T-helper 17 cell (primary cell): ENCODE measurements at places on chromosomes 1 and 21.
A peak's percentile ranks its signal among the peaks of the same experiment; 100 is the strongest.

DNA sequence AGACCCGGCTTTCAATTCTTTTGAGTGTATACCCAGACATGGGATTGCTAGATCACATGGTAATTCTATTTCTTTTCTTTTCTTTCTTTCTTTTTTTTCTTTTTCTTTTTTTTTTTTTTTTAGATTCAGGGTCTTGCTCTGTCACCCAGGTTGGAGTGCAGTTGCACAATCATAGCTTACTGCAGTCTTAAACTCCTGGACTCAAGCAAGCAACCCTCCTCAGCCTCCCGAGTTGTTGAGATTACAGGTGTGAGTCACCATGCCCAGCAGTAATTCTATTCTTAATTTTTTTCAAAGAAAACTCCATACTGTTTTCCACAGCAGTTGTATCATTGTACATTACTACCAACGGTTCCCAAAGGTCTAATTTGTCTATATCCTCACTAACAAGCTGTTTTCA is 13.5 kb upstream of the RNF186 start:
- H3K36me3 ChIP-seq: peaks cover 12% of the 10 kb centered on the region
- DNase-seq: no peak
- no peak overlapping the region for H3K4me3 ChIP-seq
- peaks cover 66% of the 10 kb centered on the region for H3K27me3 ChIP-seq

DNA sequence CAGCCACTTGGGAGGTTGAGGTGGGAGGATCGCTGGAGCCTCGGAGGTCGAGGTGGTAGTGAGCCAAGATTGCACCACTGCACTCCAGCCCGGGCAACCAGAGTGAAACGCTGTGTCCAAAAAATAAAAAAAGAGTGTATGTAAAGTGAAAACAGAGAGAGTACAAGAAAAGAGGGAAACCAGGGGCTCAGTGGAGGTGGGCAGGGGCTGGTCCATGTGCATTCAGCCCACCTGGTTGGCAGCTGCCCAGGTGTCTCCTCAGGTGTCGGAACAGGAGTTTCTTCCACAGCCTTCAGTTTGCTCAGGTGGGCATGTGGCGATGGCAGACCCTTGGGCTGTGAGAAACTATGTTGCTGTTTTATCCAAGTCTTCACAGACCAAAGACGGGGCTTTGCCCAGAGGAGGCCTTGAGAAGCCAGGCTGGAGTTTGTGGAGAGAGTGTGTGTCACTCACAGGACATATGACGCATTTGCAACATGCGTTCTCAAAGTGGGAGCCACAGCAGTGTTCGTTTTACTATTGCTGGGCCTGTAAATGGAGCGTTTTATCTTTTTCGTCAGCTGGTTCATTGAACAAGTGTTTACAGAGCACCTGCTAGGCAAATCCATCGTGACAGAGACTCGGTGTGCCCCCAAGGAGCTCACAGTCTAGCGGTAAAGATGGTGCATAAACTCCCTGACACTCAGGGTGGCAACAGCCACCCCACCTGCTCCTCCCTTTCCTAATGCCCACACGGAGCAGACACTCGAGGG is 22.4 kb upstream of the SAMD11 start:
- no peak overlapping the region for H3K4me3 ChIP-seq
- H3K4me1 ChIP-seq: peaks cover 8% of the 10 kb centered on the region
- H3K36me3 ChIP-seq: no peaks in the 10 kb centered on the region
- no peak overlapping the region for H3K27ac ChIP-seq

DNA sequence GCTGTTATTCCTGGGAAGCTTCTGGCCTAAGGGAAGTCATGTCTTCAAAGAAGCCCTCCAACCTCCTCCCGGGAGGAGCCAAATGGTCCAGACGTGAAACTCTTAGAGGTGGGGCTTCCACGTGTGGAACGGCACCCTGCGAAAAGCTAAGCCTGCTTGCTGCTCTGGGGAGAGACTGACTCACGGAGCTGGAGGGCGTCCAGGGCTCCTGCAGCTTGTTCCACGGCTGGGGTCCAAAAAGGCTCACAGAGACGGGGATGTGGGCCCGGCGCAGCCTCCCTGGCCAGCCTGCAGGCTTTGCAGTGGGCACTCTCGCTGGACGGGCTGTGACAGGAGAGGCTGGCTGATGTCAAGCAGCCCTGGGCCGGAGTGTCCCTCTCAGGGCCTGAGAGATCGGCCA is 105.1 kb downstream of the COLGALT2 start:
- H3K36me3 ChIP-seq: no peaks in the 10 kb centered on the region
- H3K4me1 ChIP-seq: peaks cover 6% of the 10 kb centered on the region
- no peak overlapping the region for H3K4me3 ChIP-seq
- H3K27ac ChIP-seq: no peak overlapping the region

GRCh38 chr1:244322791-244323521 is 128.8 kb downstream of the ADSS2 start:
- no peaks in the 10 kb centered on the region for H3K27me3 ChIP-seq
- H3K4me1 ChIP-seq: peaks cover 29% of the 10 kb centered on the region
- DNase-seq: no peak
- H3K36me3 ChIP-seq: peaks cover 7% of the 10 kb centered on the region
- peak overlapping the region; percentile 41 for H3K4me3 ChIP-seq
- H3K27ac ChIP-seq: peak overlapping the region; percentile 65

- no peak for DNase-seq
- no peaks in the 10 kb centered on the region for H3K36me3 ChIP-seq
- no peak overlapping the region for H3K4me3 ChIP-seq
- H3K27me3 ChIP-seq: no peaks in the 10 kb centered on the region
- no peaks in the 10 kb centered on the region for H3K4me1 ChIP-seq
- H3K27ac ChIP-seq: no peak overlapping the region
These were observed 26.0 kb upstream of the ESRRG start for GRCh38 chr1:216749232-216749631.

DNA sequence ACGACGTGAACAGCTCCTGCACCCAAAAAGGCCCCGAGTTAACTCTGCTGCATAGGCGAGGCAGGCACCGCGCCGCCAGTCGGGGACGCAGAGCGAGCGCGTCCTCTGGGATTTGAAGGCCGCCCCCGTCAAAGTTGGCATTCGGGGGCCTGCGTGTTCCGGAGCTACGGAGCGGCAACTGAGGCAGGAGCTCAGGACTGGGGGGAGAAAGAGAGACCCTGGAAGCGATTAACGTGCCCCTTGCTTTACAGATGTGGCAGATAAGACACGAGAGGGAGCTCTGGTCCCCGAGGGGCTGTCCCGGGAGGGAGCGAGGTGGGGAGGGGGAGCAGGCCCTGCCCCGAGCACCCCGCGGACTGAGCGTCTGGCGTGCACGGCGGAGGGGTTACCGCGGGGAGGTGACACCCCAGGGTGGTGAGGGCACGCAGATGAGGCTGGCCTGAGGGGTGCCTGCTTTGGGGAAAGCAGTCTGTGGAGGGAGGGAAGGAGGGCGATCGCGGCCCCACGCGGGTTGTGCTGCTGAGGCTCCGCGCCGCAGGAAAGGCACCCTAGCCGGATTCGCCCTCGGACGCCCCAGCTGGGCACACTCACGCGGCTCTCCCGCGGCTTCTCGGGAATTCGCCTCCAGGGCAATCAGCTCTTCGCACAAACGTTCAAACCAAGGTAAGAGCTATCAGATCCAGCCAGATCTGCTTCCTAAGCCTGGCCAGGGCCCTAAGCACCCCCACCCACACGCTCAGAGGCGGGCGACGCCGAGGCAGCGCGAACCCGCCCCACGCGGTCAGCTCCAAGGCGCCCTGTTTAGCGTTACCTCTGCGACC is 26.5 kb downstream of the ACTA1 start:
- H3K4me3 ChIP-seq: peak overlapping the region; percentile 88
- H3K27ac ChIP-seq: no peak overlapping the region
- H3K36me3 ChIP-seq: peaks cover 6% of the 10 kb centered on the region
- peaks cover 8% of the 10 kb centered on the region for H3K4me1 ChIP-seq

- H3K27ac ChIP-seq: no peak overlapping the region
- H3K4me1 ChIP-seq: no peaks in the 10 kb centered on the region
- no peaks in the 10 kb centered on the region for H3K27me3 ChIP-seq
- DNase-seq: no peak
- H3K4me3 ChIP-seq: no peak overlapping the region
These were observed 122.0 kb upstream of the BRINP3 start for GRCh38 chr1:190599670-190600069.

GRCh38 chr1:30856260-30856790 is 52.2 kb downstream of the SDC3 start:
- H3K4me1 ChIP-seq: peaks cover 13% of the 10 kb centered on the region
- no peak overlapping the region for H3K27ac ChIP-seq
- no peak overlapping the region for H3K4me3 ChIP-seq
- H3K27me3 ChIP-seq: peaks cover 46% of the 10 kb centered on the region

GRCh38 chr1:74399249-74399648 is 113.2 kb downstream of the LRRC53 start:
- peaks cover 2% of the 10 kb centered on the region for H3K36me3 ChIP-seq
- no peaks in the 10 kb centered on the region for H3K4me1 ChIP-seq
- H3K27me3 ChIP-seq: no peaks in the 10 kb centered on the region
- DNase-seq: no peak
- no peak overlapping the region for H3K4me3 ChIP-seq
- H3K27ac ChIP-seq: no peak overlapping the region

DNA sequence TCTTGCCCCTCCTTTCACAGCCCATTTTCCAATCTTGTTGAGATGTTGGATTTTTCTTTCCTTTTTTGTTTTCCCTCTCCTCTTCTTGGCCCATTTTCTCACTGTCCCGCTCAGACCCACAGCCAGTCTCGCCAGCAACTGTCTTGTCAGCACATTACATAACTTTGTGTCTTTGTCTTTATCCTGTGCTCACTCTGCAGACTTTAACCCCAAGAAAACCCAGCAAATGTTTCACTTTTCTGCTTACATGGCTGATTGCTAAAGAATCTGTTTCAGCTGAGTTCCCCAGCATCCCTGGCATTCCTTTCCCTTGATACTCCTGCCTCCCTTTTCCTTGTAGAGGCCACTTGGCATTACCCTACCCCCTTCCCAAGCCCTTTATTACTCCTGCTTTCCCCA is 74.6 kb downstream of the ZNF648 start:
- peaks cover 45% of the 10 kb centered on the region for H3K27me3 ChIP-seq
- H3K36me3 ChIP-seq: peaks cover 6% of the 10 kb centered on the region
- peaks cover 2% of the 10 kb centered on the region for H3K4me1 ChIP-seq
- DNase-seq: no peak
- no peak overlapping the region for H3K4me3 ChIP-seq

DNA sequence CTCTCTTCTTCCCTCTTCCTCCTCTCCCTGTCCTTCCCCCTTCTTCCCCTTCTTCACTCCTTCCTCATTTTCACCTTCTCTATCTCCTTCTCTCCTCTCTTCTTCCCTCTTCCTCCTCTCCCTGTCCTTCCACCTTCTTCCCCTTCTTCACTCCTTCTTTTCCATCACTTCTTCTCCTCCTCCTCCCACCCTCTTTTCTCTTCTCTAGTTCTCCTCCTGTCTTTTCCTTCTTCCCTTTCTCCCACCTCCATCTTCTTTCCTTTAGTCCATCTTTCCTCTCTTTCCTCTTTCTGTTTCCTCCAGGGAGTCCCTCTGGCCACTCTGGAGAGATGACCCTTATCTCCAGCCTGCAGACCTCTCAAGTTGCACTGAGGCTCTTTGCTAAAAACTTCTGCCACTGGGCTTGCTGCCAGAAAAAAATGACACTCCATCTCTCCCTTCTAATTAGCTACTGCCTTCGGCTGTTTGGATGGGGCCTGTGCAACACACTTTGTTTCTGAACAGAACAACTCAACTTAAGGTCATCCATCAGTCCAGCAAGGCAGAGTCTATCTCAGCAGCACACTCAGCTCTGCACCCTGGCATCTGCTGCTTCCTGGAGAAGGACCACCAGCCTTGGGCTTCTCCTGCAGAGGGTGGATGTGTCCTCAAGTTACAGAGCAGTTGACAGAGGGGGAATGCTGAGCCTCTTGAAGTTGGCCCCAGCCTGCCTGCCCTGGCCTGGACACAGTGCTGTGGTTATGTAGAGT is 538.8 kb downstream of the MATN1 start:
- H3K27me3 ChIP-seq: no peaks in the 10 kb centered on the region
- no peaks in the 10 kb centered on the region for H3K36me3 ChIP-seq
- H3K4me1 ChIP-seq: peaks cover 15% of the 10 kb centered on the region
- H3K4me3 ChIP-seq: no peak overlapping the region
- no peak for DNase-seq
- no peak overlapping the region for H3K27ac ChIP-seq

DNA sequence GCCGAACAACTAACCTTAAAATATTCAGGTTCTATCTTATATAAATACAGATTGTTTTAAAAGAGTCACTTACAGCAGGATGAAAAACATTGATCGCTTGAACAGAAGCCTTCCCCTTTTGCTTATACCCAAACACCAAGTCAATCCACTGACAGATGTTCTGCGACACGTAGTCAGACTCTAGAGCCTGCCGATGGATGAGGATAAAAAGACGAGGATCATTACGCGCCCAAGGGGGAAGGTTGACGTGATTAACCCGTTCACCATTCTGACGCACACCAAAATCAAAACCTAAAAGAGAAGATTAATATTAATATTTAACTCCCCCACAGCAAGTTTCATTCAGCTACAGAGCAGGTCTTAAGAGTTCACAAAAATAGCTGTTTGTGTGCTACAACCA is 59.4 kb upstream of the GNG4 start:
- no peaks in the 10 kb centered on the region for H3K27me3 ChIP-seq
- no peak for DNase-seq
- H3K4me1 ChIP-seq: no peaks in the 10 kb centered on the region
- H3K36me3 ChIP-seq: peaks cover 2% of the 10 kb centered on the region

- no peak overlapping the region for H3K27ac ChIP-seq
- DNase-seq: no peak
- no peaks in the 10 kb centered on the region for H3K27me3 ChIP-seq
- no peak overlapping the region for H3K4me3 ChIP-seq
- H3K4me1 ChIP-seq: peaks cover under 1% of the 10 kb centered on the region
- peaks cover under 1% of the 10 kb centered on the region for H3K36me3 ChIP-seq
These were observed 101.2 kb upstream of the IRF2BP2 start for GRCh38 chr1:234710936-234711724.

GRCh38 chr1:220786337-220787068 is at the start of gene MTARC1:
TSS of gene MTARC1 (plus strand) at chr1:220786913. CDS start at chr1:220786945, 32 bp downstream.
- H3K27ac ChIP-seq: no peak within 1 kb of the TSS
- H3K36me3 ChIP-seq: no peaks in the 10 kb centered on the region
- peak within 1 kb of the TSS; percentile 60 for H3K4me3 ChIP-seq
- no peak for DNase-seq

GRCh38 chr1:23867542-23867894 is 572 bp downstream of the FUCA1 start:
- peaks cover 18% of the 10 kb centered on the region for H3K4me1 ChIP-seq
- peak overlapping the region; percentile 89 for H3K27ac ChIP-seq
- H3K36me3 ChIP-seq: no peaks in the 10 kb centered on the region
- peak overlapping the region; percentile 93 for H3K4me3 ChIP-seq
- DNase-seq: no peak

- no peak for DNase-seq
- no peak overlapping the region for H3K4me3 ChIP-seq
- H3K36me3 ChIP-seq: no peaks in the 10 kb centered on the region
These were observed 16.6 kb downstream of the CASZ1 start for GRCh38 chr1:10779841-10780240.

GRCh38 chr1:119742202-119742601 is 26.5 kb downstream of the HMGCS2 start:
- peaks cover 18% of the 10 kb centered on the region for H3K27me3 ChIP-seq
- H3K4me1 ChIP-seq: peaks cover 8% of the 10 kb centered on the region
- no peaks in the 10 kb centered on the region for H3K36me3 ChIP-seq
- no peak overlapping the region for H3K27ac ChIP-seq

GRCh38 chr1:43565600-43566360 is 35.1 kb downstream of the PTPRF start:
- DNase-seq: no peak
- no peaks in the 10 kb centered on the region for H3K27me3 ChIP-seq
- H3K27ac ChIP-seq: no peak overlapping the region
